Cortex of kidney (tissue), 1 donor: ENCODE measurements at places on chromosomes 13 and 19.

DNA sequence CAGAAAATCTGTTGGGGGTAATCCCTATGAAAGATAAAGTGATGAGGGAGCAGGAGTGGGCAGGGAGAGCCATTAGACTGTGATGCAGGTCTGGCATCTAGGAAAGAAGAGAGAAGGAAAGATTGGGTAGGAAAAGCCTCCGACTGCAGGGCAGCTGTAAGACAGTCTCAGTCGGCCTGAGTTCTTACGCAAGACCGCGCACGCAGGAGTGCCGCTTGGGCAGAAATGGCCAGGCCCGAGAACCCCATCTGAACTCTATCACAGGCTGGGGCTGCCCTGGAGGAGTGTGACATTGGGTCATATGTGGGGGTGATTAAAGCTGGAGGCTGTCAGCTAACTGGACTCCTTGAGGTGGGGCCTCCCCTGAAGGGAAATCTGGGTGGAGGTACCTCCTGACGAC is 13.9 kb upstream of the FBXL3 start:
- DNase-seq = no peak

GRCh38 chr13:33644581-33645543 is 173.1 kb upstream of the RFC3 start:
- DNase-seq = no peak

GRCh38 chr13:44271915-44272341 is 101.7 kb upstream of the SERP2 start:
- no peak for DNase-seq

- DNase-seq = no peak
Observed at GRCh38 chr19:54373781-54374631, 9.3 kb upstream of the LAIR1 start.

- DNase-seq = no peak
Observed at GRCh38 chr13:42398533-42398932, 126.6 kb downstream of the AKAP11 start.

DNA sequence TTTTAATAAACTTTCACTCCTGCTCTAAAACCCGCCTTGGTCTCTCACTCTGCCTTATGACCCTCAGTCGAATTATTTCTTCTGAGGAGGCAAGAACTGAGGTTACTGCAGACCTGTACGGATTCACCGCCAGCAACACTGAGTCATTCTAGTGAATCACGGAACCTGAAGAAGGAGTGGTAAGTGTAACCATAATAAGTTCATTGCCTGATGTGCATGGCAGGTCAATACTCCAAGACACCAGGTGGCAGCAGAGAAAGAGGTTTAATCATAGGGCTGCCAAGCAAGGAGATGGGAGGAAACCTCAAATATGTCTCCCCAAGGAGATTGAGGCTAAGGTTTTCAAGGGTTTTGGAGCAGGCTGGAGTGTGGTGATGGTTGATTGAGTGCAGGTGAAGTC is 204.3 kb upstream of the IPO5 start:
- DNase-seq = no peak

- DNase-seq = no peak
Observed at GRCh38 chr13:46022481-46022880, 30.1 kb downstream of the ZC3H13 start.

DNA sequence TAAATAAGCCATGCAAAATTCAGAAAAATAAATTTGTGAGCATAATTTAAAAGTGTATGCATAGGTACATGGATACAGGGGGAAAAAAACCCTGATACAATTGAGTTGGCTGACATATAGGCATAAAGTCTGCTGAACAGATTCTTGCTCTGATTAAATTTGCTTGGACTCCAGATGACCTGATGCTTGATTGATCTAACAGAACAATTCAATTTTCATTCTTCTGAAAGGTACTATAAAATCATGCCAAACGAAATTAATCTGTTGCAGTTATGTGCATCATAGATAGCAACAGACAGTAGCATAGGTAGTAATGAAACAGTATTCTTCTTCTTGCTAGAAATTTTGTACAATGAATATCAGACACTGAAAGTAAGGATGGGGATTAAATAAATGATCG is 578.2 kb upstream of the SLITRK6 start:
- DNase-seq = no peak

GRCh38 chr13:91513790-91514189 is 115.4 kb downstream of the GPC5 start:
- DNase-seq = no peak

GRCh38 chr19:3910105-3910504 is 22.8 kb upstream of the NMRK2 start:
- DNase-seq = no peak

GRCh38 chr19:8209462-8210378 is 550 bp downstream of the CERS4 start:
- no peak for DNase-seq

DNA sequence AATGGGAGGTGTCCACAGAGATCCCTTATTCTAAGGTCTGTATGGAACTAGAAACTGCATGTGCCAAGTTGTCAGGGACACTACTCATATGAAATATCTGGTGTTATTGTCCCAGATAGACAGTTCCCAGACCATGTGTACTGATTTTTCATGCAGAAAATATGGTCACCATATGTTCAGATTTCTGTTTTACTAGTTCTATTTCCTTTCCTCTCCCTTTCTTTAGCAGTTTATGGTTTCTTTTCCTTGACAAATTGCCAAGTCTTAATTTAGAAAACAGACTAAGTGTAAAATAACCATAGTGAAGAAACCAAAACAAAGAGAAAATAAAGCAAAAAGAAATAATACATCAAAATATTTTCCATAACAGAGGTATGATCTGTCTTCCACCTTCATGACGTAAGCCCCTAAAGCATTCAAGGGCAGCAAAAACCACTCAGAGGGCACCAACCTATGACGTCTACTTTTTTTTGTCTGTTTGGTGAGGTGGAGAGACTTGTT is 248.5 kb downstream of the KCTD12 start:
- no peak for DNase-seq

- no peak for DNase-seq
Observed at GRCh38 chr13:50599046-50599445, 244.4 kb downstream of the DLEU7 start.

DNA sequence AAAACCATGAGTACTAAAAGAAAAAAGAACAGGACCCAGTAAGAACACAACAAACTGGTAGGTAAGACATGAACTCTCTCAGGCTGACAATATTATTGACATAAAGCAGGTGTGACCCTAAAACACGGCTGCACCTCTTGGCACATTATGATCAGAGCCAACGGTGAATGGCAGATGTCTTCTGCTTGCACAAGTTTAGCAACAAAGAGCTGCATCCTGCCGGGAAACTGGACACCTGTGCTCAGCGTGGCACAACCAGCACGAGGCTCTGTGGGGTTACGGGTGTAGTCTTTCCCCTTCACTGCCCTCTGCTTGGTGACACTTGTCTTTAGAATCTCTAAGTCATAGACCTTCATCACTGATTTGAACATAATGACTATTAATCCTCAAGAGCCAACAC is 97.9 kb downstream of the DOCK9 start:
- no peak for DNase-seq

- DNase-seq = no peak
Observed at GRCh38 chr13:33509642-33510229, 224.2 kb upstream of the STARD13 start.

DNA sequence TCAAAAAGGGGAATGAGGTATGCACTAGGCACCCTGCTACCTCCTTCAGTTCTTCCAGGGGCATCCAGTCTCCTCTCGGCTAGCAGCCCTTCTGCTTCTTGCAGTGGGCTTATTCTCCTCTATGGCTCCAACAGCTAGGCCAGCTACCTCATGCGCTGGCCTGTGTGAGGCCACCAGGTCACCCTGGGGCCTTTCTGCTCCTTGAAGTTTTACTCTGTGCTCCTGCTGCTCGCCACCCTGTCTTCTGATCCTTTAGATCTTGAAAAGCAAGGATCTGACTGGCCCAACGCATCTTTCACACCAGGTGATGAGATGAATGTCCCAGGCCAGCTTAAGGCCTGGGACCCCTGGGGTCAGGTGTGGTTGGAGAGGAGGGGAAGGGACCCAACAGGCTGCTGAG is 66.2 kb downstream of the RUBCNL start:
- no peak for DNase-seq

GRCh38 chr19:58319241-58319640 is 7.6 kb upstream of the ZSCAN22 start:
- DNase-seq = no peak

GRCh38 chr19:4014541-4015491 is 7.3 kb downstream of the PIAS4 start:
- no peak for DNase-seq

- no peak for DNase-seq
Observed at GRCh38 chr13:67772807-67773453, 542.8 kb upstream of the PCDH9 start.

GRCh38 chr19:57363688-57364181 is 384 bp downstream of the TRAPPC2B start:
- no peak for DNase-seq

- no peak for DNase-seq
Observed at GRCh38 chr13:103277959-103278694, 211.9 kb upstream of the SLC10A2 start.

DNA sequence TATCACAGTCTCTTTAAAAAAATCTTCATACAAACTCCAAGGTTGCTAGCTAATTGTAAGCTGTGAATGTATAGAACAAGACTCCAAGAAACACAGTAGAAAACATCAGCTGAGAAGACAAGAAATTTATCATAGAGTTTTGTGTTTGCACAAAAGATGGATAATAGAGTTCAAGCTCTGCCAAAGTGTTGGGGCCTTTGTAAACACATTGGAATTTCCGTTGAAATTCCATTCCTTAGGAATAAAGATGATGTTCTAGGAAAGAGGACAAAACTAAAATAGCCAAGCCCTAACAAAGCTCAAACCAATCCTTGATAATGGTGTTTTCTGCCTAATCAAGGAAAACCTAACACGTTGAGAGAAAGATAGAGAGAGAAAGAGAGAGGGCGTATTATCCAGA is 20.6 kb downstream of the LRRC63 start:
- DNase-seq = no peak

GRCh38 chr13:43431841-43432240 is 354.9 kb downstream of the ENOX1 start:
- no peak for DNase-seq

GRCh38 chr19:41321600-41322270 is 11.8 kb downstream of the CCDC97 start:
- no peak for DNase-seq

DNA sequence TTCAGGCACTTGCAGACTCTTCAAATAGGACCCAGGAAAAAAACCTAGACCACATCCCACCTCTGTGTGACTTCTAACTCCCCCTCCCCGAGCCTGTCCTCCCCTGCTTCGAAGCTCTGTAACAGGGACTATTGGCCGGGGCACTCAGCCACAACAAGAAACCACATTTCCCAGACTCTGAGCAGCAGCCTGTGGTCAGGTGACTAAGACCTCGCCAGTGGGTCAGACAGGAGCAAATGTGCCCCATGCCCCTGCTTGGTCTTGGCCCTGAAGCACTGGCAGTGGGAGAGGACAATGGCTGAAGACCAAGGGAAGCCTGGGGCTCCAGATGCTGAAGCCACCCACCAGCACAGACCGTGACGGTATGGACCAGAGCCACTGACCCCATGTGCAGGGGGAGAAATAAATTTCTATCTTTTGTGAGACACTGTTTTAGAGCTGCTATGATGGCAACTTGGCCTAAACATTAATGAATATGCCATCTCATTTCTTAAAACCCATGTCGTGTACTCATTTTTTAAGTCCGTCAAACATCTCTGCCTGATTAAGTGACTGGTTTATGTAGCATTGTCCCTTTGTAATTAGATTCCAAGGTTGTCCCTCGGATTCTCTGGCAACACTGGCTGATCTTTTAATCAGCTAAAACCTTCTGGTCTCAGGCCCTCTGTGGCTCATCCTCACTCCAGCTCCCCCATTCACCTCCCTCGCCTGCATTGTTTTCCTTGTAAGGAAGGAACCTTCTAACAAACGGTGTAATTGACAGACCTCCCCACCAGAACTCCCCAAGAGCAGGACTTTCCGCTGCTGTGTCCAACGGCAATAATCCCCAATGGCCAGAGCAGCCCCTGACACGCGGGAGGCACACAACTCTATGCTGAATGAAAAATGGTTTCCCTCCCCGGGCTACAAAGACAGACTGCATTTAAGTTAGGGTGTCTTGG is 98.4 kb downstream of the STK24 start:
- no peak for DNase-seq

GRCh38 chr19:9156304-9156703 is 16.1 kb downstream of the ZNF317 start:
- no peak for DNase-seq

GRCh38 chr13:109333893-109334651 is 452.3 kb downstream of the IRS2 start:
- no peak for DNase-seq

DNA sequence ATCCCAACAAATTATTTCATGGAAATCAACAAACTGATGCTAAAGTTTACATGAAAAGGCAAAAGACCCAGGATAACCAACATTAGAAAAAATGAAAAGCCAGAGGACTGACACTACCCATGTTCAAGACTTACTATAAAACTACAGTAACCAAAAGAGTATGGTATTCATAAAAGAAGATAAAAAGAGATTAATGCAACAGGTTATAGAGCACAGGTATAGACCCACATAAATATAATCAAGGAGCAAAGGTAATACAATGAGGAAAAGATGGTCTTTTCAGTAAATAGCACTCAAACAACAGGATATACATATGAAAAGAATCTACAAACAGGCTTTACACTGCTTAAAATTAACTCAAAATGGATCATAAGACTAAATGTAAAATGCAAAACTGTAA is 1342.7 kb downstream of the UQCRFS1 start:
- no peak for DNase-seq

GRCh38 chr19:32865326-32865725 is 4.2 kb downstream of the SLC7A9 start:
- no peak for DNase-seq

GRCh38 chr13:71306821-71307220 is 560.2 kb downstream of the DACH1 start:
- DNase-seq = no peak

DNA sequence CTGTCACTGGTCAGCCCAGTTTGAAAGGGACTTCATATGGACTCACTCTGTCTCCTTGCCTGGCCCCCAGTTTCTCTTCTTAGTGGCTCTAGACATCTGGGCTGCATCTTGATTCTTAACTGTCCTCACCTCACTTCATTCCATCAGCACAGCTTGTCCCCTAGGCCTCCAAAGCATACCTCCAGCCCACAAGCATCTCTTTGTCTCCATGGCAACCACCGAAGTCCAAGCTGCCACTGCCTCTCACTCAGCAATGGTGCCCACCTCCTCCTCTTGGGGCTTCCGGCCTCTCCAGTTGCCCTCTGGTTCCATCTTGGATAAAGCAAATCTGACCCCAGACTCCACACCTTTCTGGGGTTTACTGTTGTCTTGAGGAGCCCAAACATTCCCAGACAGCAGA is 9.9 kb upstream of the KLHL26 start:
- DNase-seq = no peak
